ENCODE measurements at places on chromosomes 11 and 22.

GRCh38 chr22:47357493-47357892 lies 595.0 kb downstream of the TBC1D22A start:
- no peak for DNase-seq

- no peak for DNase-seq
Measured at GRCh38 chr11:59284773-59285129, 72.0 kb upstream of the MPEG1 start.

- no peak for DNase-seq
Measured at GRCh38 chr11:6625832-6626420, 6.7 kb upstream of the TPP1 start.

DNA sequence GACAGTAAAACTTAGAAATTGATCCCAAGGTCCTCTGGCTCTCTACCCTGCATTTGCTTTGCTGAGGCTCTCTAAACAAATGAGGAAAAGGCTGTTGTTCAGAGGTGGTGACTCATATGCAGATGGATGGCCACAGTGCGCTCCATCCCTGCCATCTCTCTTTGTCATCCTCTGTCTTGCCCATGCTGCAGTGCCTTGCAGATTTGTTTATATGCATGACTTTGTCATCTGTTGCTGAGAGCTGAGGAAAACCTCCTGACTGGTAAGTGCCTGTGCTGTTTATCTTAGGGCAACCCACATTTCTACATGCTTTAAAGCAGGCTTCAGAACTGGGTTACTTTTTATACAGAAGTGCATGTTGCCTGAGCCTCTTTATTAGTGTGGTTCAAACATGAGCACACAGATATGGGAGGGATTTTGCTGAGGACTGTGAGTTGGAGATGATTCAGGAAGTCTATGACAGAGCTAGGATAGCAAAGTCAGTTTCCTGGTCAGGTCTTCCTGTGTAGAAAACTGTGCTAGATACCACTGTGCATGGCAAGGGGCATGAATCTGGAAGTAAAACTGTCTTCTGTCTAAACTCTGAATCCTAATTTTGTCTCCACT lies 57.4 kb downstream of the JAM3 start:
- no peak for DNase-seq

DNA sequence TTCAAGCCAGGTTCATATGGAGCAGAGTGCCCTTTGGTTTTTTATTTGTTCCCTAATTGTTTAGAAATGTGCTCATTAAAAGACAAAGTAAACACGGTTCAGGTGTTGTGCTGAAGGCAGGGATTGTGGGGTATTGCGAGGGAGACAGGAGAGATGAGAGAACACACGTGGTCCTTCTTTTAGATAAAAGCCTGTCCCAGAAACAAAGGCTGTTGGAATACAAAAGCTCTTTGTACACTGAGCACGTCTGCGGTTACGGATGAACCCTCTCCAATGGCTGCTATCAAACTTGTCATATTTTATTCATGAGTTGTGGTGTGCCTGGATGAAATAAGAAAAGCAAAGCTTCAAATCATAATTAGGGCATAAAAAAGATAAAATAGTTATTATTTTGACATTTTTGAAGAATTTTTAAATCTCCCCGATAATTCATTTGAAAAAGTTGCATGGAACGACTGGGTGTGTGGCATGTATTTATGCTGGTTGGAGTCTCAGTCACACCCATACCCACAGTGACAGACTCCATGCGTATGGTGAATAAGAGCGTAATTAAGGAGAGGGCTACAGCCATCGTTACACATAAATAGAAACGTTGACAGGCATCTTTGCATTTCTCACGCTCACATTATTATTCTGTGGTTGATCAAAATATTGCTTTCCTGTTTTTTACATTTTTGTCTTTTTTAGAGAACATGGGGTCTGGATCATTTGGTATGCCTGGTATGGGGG lies 92.9 kb downstream of the NELL1 start:
- no peak for DNase-seq

- DNase-seq = no peak
Measured at GRCh38 chr11:72951888-72952287, 137.7 kb downstream of the ATG16L2 start.

GRCh38 chr11:117505285-117505970 lies 177.8 kb downstream of the CEP164 start:
- no peak for DNase-seq

DNA sequence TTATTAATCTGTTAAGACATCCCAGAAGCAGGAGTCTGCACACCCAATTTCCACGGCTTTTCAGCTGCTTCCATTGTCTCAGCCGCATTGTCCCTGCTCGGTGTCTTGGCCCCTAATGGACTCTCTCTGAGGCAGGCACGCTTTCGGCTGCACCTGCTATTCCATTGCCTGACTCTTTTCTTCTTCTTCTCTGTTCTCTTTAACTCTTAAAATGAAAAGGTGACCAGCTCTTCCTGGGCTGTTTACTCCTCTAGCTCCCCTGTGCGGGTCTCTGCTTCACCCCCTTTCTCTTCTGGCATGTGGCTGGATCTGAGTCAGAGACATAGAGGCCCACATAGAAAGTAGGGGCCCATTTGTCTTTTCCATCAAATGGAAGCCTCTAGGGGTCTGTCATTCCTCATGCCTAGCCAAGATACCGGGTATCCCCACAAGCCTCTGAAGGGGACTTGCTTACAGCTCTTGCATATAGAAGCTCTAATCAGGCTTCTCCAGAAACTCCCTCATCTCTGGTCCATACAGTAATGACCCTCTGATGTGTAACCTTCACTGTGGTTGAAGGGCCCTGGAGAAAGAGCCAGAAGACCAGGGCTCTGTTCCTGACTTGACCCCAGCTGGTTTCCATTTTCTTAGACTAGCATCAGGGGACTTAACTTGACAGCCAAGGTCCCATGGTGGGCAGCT lies 243.9 kb downstream of the ST3GAL4 start:
- DNase-seq = no peak

DNA sequence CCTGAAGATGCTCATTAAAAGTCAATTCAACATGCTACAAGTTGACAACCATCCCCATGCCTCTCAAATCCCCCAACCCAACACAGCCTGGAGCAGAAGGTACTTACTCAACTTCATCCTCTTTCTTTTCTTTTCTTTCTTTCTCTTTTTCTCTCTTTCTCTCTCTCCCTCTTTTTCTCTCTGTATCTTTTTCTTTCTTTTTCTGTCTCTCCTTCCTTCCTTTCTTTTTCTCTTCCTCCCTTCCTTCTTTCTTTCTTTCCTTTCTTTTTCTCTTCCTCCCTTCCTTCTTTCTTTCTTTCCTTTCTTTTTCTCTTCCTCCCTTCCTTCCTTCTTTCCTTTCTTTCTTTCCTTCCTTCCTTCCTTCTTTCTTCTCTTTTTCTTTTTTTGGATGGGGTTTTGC lies 135.7 kb upstream of the SEZ6L start:
- DNase-seq = no peak
